Activated CD4-positive, CD25-positive, alpha-beta regulatory T cell treated with anti-CD3 and anti-CD28 coated beads, Interleukin-2, amount 50 U/mL, for 24 hours (primary cell): ENCODE measurements at places on chromosomes 1 and 21.
A peak's percentile ranks its signal among the peaks of the same experiment; 100 is the strongest.

- ATAC-seq = peak; percentile 50
These were observed 54.6 kb downstream of the S100B start for GRCh38 chr21:46550116-46550941.

- no peak for ATAC-seq
These were observed 1.2 kb upstream of the LELP1 start for GRCh38 chr1:153202006-153202405.

DNA sequence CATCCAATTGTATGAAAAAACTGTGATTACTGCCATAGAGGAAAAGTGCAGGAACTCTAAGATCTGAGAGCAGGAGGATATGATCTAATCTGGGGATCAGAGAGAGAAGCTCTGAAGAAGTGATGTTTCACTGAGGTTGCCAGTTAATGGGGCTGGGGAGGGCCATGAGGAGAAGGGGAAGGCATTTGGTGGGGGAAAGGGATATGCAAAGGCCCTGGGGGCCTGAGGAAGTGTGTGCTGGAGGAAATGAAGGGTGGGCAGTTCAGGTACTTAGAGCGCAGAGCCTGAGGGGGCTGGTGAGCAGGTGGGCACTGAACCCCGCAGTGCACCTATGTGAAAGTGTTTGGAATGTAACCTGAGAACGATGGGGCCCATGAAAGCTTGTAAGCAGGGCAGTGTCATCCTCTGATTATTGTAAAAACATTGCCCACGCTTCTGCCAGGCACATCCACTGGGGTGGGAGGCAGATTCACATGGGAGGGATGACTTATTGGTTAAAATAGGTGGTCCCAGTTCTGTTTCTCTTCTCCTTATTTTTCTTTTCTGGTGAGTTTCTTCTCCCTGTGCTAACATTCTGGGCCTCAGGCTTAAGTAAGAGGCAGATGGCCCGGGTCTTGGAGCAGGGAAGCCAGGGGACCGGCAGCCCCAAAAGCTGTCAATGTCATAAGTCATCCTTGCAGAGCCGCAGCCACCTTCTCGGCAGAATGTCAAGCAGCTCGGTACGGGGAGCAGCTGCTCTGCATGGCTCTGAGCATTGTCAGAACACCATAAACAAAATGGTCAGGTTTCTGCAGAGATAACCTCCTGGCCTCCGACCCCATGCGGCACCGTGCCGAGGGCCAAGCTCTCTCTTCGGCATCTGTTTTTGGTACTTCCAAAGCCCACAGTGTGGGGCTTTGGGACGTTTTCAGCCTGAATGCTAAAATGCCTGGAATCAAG is 492.0 kb upstream of the VAMP3 start:
- no peak for ATAC-seq

- no peak for ATAC-seq
These were observed 28.5 kb upstream of the PKP1 start for GRCh38 chr1:201254625-201255478.

DNA sequence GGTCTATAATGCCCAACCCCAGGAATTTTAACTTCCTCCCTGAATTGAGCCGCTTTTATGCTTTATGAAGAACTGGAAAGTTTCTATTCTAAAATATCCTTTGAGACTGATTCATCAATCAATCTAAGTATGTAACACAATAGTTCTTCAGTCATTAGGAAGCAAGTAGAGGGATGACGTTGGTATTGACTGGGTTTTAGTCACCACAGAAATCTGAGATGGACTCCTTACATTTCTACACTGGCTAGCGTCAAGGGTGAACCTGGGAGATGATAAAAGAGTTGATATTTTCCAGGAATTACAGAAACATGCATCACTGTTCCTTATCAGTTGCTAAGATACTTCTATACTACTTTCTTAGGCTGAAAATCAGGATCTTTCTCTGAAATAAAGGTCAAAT is 308.0 kb downstream of the HMCN1 start:
- ATAC-seq = no peak

DNA sequence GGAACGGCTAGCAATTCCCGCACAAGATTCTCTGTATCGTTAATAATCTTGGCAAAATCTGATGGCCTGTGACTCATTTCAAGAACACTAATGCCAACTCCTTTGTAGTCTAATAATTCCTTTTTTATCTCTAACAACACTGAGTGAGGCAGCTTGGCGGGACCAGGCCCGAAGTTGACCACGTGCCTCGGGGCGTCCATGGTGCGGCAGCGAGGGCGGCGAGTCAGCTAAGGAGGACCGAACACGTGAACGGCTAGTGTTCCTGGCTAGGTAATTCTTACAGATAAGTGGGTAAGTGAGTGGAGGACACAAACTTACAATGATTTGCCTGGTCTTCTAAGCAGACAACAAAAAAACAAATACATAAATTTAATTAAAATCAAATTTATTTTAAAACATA is 49.3 kb upstream of the ADGRL4 start:
- ATAC-seq = no peak

- ATAC-seq = no peak
These were observed 5.8 kb upstream of the LORICRIN start for GRCh38 chr1:153253693-153254092.

GRCh38 chr1:52588535-52588934 is 13.6 kb upstream of the GPX7 start:
- ATAC-seq = no peak

DNA sequence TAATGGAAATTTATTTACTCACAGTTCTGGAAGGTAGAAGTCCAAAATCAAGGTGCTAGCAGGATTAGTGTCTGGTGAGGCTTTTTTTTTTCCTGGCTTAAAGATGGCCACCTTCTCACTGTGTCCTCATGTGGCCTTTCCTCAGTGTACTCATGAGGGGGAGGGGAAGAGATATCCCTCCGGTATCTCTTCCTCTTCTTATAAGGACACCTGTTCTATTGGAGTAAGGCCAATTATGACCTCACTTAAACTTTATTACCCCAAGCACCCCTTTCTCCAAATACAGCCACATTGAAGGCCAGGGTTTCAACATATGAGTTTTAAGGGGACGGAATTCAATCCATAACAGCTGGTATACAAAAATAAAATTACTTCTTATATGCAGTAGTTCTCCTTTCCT is 203.7 kb upstream of the C1orf87 start:
- ATAC-seq = no peak

GRCh38 chr1:32972814-32973428 is 8.3 kb upstream of the RNF19B start:
- ATAC-seq = no peak

GRCh38 chr1:58585581-58586151 is 8.6 kb upstream of the TACSTD2 start:
- ATAC-seq = no peak

GRCh38 chr1:40421431-40422384 is 28.6 kb upstream of the ZFP69B start:
- ATAC-seq = no peak

DNA sequence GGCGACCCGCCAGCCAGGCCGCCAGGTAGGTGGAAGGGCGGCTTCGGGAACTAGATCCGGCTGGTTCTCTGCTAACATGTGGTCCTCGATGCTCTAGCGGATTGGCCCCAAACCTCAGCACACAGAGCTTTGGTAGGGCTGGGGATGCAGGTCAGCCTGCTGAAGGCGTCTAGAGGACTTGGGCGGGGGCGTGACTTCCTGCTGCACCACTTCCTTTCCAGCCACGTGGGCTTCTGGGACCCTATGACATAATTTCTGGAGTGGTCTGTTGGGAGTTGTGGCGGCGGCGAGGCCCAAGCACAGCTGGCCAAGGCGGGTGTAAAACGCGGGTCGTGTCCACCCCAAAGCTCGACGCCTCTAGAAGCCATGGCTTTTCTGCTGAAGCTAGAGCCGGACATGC is 124.5 kb downstream of the ATF6 start:
- no peak for ATAC-seq

GRCh38 chr1:12276225-12276624 is 46.4 kb downstream of the VPS13D start:
- no peak for ATAC-seq

DNA sequence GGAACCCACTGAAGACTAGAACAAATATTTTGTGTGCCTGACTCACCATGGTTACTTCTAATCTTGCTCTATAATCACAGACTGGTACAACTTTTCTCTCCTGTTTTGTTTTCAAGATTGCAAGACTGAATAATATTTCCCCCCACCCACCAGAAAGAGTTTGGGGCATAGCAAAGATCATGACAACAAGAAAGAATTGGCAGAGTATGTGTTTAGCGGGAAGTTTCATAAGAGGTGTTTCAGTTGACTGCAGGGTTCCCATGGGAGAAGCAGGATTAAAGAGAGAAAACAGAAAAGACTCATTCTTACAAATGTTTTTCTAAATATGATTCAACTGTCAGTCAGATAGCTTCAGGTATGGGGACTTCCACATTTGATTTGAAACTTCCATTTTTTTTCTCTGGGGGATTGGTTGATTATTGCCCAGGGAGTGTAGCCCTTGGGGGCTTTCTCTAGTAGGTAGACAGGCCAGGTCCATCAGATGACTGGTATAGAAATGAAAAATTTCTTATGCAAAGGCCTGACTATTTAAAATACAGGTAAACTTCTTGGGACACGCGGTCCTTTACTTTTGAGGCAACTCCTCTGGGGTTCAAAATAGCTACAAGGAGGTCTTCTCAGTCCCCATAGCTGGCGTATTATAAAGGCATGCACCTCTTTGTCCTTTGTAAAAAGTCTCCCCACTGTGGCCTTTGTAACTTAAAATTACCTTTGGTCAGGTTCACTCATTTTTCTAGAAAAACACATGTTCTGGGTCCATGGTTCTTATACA is 13.9 kb downstream of the OR14I1 start:
- peak; percentile 38 for ATAC-seq

DNA sequence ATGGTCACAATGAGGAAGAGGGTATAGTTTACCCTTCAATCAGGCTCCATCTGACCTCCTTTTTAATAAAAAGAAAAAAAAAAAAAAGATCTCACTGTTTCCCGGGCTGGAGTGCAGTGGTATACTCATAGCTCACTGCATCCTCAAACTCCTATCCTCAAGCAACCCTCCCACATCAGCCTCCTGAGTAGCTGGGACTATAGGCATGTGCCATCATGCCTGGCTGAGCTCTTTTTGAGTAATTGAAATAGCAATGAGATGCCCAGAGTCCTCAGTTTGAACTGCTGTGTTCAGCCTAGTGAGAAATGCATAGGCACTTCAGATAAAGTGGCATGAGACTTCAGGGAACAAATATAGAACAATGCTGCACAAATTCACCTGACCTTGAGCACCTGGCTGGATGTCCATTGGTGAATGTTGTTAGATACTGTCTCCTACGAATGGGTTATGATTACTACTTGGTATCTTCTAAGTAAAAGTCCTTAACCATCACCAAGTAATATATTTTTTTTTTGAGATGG is 67.6 kb downstream of the NR5A2 start:
- ATAC-seq = no peak

- ATAC-seq = no peak
These were observed 35.3 kb downstream of the FCRL5 start for GRCh38 chr1:157517016-157517415.

GRCh38 chr1:240501115-240501514 is 110.8 kb downstream of the GREM2 start:
- ATAC-seq = no peak

GRCh38 chr1:1297802-1298424 is 9.8 kb downstream of the ACAP3 start:
- no peak for ATAC-seq

- ATAC-seq = no peak
These were observed 37.3 kb upstream of the CSF3R start for GRCh38 chr1:36520056-36520455.

DNA sequence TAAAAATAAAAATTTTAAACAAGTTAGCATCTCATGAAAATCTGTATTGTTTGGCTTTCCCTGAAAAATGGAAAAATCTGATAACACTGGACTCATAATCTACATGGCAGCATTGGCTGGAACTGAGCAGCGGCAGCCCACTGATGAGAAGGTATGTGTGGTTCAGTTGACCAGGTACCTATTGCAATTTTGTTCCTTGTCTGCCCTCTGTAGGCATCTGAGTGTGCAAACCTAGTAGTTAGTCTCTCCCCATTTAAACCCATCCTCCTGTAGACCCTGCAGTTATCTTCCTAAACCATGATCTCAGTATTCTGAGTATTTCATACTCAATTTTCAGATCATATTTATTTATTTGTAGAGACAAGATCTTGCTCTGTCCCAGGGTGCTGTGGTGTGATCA is 59.4 kb upstream of the SERBP1 start:
- ATAC-seq = peak; percentile 63

DNA sequence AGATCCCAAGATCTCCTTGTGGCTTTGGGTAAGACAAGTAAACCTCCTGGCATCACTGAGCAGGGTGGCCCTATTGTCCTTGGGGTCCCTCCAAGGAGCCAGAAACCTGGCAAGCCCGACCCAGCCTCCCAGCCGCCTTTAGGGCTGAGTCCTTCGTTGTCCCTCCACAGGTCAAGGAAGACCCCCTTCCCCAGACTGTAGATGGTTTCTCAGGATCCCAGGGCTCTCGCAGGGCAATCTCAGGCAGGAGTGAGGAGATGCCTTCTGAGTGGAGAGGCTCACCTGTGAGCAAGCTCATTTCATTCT is 71.6 kb upstream of the CSF3R start:
- no peak for ATAC-seq

GRCh38 chr1:85308833-85309350 is 32.5 kb upstream of the BCL10 start:
- peak; percentile 21 for ATAC-seq

DNA sequence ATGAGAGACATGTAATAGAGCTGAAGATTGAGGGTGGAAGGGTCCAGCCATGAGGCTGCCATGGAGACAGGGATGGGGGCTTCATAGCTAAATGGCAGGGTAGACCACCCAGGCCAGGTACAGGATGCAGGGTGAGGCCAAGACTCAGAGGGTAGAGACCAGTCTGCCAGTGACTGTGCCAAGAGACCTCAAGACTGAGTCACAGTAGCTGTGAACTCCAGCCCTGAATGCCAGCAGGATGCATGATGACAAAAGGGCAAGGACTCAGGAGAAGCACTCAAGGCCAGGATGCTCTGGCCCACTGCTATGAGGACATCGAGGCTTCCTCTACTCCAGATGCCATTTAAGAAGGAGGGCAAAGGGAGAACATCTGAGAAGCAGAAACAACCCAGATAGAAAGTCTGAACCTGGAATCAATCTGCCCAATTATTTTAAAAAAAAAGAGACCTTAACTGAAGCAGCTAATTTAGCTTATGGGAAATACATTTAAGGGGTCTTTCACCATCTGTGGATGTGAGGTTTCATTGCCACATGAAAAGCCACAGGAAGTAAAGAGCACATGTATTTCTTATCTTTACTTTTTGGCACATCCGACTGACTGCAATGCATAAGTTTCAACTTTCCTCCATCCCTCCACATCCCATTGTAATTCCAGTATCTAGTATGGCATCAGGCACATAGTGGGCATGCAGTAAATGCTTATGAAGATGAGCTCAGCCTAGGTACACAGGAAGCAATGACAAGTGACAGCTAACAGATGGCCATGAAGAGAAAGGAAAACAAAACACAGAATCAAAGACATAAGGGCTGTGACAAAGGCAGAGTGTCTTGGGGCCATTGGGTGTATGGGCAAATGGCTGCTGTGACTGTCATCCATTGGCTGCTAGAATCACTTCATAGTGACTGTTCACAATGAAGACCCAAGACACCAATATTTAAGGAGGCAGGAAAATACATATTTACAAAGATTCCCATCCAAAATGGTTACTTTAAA is 40.2 kb downstream of the SUSD4 start:
- no peak for ATAC-seq

GRCh38 chr1:146016891-146017290 is 4.6 kb downstream of the HJV start:
- ATAC-seq = no peak

- no peak for ATAC-seq
These were observed 376.7 kb downstream of the VAV3 start for GRCh38 chr1:107588321-107588720.
